Activated T-helper 2 cell treated with anti-CD3 and anti-CD28 coated beads, Interferon-gamma antibody, Interleukin-2, Interleukin-4, amounts not matched to agents 10 μg/mL and 5 μg/mL and 100 μg/mL, durations not matched to agents 14 hours and 24 hours and 36 hours (primary cell): ENCODE measurements at places on chromosomes 3 and 15.

GRCh38 chr3:29167180-29167579 lies 113.7 kb upstream of the RBMS3 start:
- DNase-seq = no peak

DNA sequence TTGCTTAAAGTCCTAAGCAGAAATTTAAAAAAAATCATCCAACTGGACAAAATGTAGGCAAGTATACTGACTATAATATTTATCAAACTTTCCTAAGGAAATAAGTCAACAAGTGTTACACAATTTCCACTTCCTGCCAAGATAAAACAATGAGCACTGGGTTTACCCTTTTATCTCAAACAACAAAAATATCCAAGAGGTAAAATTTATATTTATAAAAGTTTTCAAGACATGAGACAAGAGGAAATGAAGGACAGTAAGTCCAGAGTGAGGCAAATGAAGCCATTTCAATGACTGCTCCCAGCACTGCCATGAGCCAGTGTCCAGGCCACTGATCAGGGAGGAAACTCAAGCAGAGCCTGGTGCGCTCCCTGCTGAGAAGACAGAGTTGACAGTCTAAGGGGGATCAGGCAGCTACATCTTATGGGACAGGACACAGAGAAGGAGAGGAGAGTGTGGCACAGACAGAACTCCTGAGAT lies 439.4 kb downstream of the RAP2B start:
- DNase-seq = no peak

DNA sequence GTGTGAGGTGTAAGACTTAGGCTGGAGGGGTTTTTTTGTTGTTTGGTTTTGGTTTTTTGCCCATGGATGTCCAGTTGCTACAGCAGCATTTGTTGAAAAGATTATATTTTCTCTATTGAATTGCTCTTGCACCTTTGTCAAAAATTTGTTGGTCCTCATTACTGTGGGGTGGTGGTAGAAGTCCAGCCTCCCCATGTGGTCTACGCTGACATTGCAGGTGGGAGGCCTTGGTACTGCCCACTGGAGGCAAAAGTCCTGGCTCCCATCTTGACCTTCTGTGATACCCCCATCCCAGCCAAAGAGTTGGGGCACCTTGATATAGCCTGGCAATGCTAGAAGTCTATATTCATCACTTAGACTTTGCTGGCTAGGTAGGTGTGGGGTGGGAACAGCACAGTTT lies 5.4 kb upstream of the RAB6B start:
- no peak for DNase-seq

- no peak for DNase-seq
Measured at GRCh38 chr3:70561796-70562195, 249.4 kb upstream of the MDFIC2 start.

DNA sequence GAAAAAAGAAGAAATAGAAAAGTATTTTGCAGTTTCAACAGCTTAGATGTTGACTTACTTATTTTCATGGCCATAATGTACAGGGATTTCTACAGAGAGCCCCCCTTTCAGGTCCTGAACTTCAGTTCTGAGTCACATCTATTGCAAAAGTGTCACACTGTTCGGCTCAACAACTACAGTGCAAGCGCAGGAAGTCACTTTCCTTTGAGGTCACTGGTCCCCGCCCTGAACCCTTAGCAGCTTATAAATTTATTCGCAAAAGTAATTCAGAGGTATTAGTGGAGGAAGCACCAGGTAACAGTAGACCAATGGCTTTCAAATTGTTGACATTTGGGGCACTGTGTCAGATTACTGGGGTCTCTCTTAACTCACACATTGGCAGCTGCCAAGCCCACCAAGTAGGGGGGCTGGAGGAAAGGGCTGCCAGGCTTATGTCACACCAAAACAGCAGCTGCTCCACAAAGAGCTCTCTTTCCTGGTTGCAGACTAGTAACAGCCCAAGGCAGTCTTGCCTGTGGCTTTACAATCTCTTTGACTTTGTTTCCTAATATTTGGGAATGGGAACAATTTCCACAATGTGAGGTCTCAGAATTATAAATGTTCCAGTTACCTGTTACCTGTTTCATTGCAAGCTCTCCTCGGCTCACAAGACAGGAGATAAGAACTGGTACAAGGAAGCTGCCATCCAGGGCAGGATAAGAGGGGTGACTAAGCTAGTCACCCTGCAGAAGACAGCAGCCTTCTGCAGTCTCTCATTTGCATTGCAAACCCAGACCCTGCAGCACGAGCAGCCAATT lies 130.2 kb upstream of the STRIT1 start:
- no peak for DNase-seq

- DNase-seq = no peak
Measured at GRCh38 chr3:110815008-110815583, 256.5 kb upstream of the NECTIN3 start.

- DNase-seq = no peak
Measured at GRCh38 chr15:55700876-55701275, 42.1 kb downstream of the PRTG start.

DNA sequence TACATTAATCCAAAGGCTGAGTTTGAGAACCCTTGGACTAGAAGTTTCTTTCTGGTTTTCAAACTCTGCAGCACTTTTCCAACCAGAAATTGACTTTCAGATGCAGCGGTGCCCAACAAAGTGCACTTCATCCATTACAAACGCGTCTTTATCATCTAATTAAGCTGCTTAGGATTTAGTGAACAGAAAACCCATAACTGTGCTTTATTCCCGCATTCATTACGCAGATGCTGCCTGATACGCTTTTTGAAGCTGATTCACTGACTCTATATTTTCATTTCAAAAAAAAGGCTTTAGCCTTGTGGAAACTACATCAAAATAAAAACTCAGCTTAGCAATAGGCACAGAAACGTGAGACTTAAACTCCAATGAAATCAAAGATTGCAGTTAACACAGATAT lies 69.8 kb upstream of the CTXND1 start:
- no peak for DNase-seq

DNA sequence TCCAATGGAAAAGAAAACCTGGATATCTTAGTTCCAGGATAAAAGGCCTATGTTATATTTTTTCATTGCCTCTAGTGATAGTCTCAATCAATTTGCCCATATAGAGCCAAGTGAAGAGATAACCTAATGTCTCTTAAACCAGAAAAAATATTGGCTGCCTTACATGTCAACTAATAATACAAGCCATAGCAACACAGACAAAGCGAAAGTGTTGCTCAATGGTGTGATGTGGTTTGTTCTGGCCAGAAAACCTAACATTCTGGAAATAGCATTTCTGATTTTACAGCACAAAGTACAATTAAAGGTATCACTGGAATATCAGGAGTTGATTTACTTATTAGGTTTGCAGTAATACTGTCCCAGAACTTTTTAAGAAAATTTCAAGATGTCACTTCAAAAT lies 101.5 kb downstream of the ATP8B4 start:
- no peak for DNase-seq

- DNase-seq = no peak
Measured at GRCh38 chr3:20060974-20061685, 20.9 kb downstream of the KAT2B start.

DNA sequence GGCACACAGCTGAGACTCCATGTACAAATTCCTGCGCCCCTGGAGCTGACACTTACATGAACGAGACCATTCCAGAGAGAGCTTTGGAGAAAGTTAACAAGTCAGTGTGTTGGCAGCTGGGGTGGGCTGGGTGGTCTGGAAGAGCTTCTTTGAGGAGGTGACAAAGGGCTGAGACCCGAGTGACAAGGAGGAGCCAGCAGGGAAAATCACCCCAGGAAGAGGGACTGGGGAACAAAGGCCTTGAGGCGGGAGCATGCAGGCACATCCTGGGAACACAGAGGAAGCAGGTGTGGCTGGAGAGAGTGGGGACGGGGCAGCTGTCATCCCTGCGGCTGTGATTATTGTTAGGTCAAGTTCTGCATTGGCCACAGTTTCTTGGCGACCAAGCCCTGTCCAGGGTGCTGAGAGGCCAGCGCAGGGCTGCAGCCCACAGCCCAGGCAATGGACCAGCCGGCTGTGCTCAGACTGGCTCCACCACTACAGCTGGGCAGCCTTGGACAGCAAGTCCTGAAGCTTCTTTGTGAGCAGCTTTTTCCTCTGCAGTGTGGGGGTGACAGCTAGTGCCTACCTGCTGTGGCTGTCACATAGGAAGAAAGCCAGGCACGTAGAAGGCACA lies 34.2 kb upstream of the PRR23E start:
- no peak for DNase-seq

DNA sequence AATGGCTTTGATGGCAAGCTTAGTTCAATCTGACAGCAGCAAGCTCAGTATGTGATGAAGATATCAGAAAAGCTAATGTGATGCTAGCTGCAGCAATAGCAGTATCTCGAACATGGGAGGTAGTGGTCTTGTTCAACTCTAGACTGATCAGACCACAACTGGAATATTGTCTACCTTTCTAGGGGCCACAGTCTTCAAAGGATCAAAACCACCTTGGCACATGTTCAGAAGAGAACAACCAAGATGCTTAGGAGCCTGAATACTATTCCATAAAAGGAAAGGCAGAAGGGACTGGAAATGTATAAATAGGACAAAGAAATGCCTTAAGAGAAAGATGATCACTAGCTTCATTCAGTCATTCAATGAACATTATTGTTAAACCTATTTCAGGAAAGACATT lies 2.3 kb downstream of the C3orf70 start:
- no peak for DNase-seq

DNA sequence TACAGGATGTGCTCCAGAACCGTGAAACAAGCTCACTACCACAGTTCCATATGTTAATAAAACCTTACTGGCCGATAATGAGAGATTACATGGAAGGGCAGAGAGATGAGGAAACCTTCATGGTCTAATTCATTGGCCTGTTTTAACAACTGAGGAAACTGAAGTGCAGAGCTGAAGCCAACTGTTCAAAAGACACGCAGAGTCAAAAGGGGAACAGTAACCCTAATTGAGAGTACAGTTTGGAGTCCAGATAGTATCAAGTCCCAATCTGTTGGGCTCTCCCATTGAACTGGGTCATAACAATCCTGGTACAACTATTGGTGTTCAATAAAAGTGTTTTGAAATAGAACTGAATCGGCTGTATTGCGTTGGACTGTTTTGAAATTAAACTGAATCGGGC lies 69.6 kb downstream of the SLC12A8 start:
- DNase-seq = no peak

GRCh38 chr3:169146179-169146665 lies 517.3 kb downstream of the MECOM start:
- no peak for DNase-seq

GRCh38 chr3:17469520-17469919 lies 272.9 kb downstream of the TBC1D5 start:
- DNase-seq = no peak

DNA sequence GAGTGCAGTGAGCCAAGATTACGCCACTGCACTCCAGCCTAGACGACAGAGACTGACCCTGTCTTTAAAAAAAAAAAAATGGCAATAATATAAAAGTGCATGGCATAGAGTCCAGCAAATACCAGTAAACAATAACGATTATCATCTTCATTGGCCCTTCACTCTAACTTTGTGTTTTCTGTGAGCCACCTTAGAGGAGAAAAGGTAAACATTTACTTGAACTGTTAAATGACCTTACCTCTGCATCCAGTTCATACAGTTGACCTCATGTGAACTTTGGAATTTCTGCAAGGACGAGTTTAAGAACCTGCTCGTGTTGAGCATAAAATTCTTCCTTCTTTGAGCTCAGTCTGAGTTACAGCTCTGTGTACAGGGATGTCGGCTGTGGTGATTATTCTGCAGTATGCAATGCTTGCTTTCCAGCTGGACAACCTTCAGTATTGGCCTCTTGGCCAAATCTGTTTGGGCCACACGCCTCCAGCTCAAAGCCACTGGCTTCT lies 56.6 kb downstream of the RLBP1 start:
- DNase-seq = no peak

DNA sequence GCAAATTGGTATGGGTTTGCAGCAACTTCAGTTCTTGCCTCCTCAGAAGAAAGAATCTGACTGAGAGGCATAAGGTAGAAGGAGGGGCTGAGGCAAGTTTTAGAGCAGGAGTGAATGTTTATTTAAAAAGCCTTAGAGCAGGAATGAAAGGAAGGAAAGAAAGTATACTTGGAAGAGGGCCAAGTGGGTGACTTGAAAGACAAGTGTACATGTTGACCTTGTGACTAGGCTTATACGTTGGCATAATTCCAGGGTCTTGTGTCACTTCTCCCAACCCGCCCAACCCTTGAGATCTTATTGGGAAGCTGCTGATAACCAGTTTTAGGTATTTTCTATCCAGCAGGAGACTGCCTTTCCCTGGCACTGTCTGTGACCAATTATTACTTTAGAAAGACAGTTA lies 436.9 kb upstream of the ZNF717 start:
- no peak for DNase-seq

GRCh38 chr3:13352621-13353131 lies 67.4 kb downstream of the NUP210 start:
- DNase-seq = no peak

DNA sequence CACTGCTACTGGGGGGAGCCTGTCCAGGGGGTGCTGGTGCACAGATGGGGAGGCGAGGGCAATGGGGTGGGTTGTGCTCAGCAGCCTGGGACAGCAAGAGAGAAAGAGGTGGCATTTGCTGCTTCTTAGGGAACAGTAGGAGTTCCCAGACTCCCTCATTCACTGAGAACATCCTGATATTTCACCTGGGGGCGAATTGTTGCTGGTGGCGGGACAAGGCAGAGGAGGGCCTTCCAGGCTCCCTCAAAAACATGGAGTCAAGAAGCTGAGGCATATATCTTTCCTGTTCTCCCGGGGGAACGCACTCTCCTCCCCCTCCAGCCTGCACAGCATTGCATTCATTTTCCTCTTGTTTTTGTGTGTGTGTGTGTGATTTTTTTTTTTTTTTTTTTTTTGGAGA lies 65.7 kb downstream of the CDC25A start:
- no peak for DNase-seq

DNA sequence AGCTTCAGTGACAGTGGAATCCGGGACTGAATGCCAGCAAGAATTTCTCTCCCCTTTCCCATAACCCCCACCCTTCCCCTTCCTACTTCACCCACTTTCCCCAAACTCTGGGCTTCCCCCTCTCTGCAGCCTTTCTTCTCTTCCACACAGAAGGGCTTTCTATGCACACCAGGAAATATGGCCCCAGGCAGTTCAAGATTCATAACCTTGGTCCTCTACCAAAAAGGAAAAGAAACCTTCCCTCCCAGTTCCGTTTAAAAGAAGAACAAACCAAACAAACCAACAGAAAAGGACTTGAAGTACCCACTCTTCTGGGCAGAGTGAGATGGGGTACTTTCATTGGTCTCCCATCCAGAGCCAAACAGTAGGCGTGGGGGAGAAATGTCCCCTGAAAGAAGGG lies 68.8 kb upstream of the ABHD2 start:
- no peak for DNase-seq

DNA sequence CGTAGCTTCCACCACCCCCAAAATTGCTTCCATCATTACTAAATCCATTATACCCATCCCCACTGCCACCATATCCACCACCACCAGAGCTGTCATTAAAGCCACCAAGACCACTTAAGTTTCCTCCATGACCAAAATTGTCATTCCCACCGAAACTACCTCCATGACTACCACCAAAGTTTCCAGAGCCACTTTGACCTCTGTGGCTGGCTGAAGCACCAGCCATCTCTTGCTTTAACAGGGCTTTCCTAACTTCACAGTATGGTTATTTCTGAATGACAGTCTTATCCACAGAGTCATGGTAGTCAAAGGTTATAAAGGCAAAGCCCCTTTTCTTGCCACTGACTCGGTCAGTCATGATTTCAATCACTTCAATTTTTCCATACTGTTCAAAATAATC lies 24.3 kb upstream of the DENND4A start:
- DNase-seq = no peak

GRCh38 chr3:21643752-21644151 lies 107.3 kb downstream of the ZNF385D start:
- no peak for DNase-seq

- DNase-seq = no peak
Measured at GRCh38 chr15:99845009-99845408, 111.8 kb upstream of the LYSMD4 start.
